ENCODE measurements at places on chromosomes 16 and 17.

- DNase-seq: peak; percentile 65
Observed at GRCh38 chr16:50467943-50468748, 80.0 kb upstream of the NKD1 start.

DNA sequence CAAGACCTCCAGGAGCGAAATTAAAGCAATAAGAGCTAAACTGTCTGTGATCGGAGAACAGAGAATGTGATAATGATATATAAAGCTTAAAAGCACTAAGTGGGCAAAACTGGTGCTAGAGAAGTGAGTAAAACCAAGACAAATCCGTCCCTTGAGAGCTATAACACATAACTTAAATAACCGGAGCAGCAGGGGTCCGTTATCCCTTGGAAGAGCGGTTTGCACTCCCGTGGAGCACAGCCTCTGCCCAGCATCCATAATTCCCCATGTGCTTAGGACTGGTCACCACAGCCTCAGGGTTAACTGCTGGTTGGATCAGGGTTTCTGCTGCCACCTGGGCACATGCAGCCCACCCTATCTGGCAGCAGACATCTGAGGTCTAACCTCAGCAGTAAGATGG is 489.0 kb downstream of the NPIPA7 start:
- no peak for DNase-seq

DNA sequence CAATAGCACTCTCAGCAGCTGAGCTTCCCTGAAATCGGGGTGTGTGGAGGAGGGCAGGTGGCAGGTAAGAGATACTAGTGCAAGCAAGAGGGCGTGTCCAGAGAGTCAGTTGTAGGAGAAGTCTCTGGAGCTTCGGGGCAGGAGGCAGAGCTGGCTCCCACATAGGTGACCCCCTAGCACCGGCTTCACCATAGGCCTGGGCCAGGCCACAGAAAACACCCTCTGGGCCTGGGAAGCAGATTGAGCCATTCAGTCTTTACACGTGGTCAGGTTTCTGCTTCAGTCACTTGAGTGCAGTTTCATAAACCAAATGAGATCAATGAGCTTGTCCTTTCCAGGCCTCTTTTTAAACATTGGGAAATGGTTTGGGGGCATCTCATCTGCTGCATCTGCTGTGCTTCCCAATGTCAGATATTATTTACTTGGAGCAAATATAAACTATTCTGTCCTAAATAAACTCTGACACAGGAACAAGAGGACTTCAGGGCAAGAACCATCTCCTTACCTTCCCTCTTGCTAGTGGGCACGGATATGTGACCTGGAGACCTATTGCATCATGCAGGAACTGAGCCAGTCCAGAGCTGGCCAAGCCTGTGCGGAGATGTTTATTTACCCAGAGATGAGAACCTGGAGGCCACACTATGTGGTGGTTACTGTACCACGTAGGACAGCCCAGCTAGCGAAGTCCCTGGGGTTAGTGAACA is 16.1 kb downstream of the CCR7 start:
- peak; percentile 74 for DNase-seq

GRCh38 chr16:67286441-67287235 is 7.3 kb downstream of the PLEKHG4 start:
- DNase-seq: no peak

DNA sequence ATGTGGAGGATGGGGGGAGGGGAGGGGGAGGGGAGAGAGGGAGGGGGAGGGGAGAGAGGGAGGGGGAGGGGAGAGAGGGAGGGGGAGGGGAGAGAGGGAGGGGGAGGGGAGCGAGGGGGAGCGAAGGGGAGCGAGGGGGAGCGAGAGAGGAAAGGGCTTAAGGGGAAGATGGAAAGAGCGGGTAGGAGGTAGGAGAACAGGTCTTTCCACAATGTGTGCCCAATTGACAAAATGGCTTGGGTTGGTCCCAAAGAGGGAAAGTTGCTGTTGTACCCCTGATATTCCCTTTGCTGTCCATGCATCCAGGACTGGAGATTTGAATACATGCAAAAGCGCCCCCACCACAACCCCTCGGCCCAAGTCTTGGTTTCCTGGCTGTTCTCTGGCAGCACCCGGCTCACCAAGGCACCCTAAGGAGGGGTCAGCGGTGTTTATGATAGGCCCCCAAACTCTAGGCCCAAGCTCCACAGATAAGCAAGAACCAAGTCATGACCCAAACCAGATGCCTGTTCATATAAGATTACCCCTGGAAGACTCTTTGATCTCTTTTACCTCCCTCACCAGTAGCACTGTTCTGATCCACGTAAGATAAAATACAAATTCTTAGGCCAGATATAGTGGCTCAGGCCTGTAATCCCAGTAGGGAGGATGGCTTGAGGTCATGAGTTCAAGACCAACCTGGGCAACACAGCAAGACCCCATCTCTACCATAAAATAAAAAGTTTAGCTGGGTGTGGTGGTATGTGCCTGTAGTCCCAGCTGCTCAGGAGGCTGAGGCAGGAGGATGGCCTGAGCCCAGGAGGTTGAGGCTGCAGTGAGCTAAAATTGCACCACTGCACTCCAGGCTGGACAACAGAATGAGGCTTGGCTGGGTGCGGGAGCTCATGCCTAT is 119.6 kb downstream of the ZFHX3 start:
- no peak for DNase-seq

DNA sequence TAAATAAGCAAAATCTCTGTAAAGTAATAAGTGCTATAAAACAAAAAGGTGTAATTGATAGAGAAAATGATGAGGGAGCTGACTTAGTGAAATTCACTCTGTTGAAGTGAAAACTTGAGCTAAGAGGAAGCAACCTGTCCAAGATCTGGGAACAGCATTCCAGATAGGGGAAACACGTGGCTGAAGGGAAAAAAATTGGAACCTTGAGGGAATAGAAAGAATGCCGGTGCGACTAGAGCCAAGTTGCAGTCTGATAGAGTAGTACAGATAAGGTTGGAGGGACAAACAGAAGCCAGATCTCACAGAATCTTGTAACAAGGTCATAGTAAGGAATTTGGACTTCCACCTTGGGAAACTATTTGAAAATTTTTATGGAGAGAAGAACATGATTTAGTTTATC is 623 bp upstream of the DDX52 start:
- no peak for DNase-seq

- no peak for DNase-seq
Observed at GRCh38 chr16:51834133-51834532, 683.1 kb upstream of the SALL1 start.

GRCh38 chr16:59148769-59149155 is 414.6 kb upstream of the GOT2 start:
- no peak for DNase-seq

- DNase-seq: no peak
Observed at GRCh38 chr17:72829883-72830282, 262.6 kb downstream of the SLC39A11 start.

DNA sequence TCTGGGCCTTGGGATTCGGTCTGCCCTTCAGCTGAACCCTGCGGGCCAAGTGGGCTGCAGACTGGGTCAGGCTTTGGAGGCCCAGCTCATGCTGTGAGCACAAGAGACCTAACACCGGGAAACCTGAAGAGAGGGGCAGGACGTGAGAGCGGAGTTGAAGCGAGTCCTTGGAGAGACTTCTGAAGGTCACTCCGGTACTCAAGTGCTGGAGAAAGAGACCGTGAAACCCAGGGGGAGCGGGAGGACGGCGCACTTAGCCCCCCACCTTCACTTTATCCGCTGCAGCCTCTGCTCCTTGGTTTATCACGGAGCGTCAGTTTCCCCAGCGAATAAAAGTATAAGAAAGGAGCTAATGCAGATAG is 361 bp downstream of the UQCRC2 start:
- DNase-seq: no peak

DNA sequence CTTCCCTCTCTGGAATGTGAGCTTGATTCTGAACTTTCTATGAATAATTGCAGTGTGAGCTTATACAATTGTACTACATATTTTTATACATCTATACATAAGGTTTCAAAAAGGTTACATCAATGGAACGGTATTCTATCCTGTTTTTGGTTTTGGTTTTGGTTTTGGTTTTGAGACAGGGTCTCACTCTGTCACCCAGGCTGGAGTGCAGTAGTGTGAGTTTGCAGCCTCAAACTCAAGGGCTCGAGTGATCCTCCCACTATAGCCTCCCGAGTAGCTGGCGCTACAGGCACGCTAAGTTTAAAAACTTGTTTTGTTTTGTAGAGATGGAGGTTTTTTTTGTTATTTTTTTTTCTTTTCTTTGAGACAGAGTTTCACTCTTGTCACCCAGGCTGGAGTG is 1.1 kb downstream of the CTRB1 start:
- no peak for DNase-seq

GRCh38 chr17:57154921-57155320 is 69.9 kb downstream of the AKAP1 start:
- no peak for DNase-seq

GRCh38 chr17:29590411-29591145 is 1.1 kb upstream of the GIT1 start:
- peak; percentile 76 for DNase-seq

DNA sequence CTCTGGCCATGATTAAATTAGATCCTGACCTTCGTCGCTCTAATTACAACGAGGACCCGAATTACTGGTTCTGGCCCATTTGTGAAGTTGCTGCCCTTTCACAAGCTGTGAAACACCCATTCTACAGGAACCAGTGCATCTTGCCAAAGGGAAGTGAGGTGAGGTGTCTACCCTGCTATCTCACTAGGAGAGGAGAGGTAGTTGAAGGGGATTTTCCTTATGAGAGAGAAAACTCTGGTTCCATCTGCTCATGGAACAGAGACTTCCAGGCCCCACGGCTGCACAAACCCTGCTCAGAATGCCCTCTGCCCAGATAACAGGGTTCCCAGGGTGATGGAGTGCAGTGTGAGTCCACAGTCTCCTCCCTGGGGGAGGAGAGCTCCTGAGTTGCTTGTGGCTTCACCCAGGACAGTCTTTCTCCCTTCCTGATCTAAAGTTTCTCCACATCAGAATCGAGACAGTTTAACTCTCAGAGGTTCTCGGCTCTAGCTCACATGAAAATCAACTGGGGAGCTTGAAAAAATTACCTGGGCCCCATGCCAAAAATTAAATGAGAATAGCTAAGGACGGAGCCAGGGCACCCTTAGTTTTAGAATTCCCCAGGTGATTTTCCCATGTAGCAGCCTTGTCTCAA is 7.8 kb upstream of the SSTR2 start:
- DNase-seq: no peak

GRCh38 chr16:58025351-58026138 is at the start of gene MMP15:
TSS of gene MMP15 (plus strand) at chr16:58025754. CDS start at chr16:58026351, 597 bp downstream.
- DNase-seq: peak; percentile 88

DNA sequence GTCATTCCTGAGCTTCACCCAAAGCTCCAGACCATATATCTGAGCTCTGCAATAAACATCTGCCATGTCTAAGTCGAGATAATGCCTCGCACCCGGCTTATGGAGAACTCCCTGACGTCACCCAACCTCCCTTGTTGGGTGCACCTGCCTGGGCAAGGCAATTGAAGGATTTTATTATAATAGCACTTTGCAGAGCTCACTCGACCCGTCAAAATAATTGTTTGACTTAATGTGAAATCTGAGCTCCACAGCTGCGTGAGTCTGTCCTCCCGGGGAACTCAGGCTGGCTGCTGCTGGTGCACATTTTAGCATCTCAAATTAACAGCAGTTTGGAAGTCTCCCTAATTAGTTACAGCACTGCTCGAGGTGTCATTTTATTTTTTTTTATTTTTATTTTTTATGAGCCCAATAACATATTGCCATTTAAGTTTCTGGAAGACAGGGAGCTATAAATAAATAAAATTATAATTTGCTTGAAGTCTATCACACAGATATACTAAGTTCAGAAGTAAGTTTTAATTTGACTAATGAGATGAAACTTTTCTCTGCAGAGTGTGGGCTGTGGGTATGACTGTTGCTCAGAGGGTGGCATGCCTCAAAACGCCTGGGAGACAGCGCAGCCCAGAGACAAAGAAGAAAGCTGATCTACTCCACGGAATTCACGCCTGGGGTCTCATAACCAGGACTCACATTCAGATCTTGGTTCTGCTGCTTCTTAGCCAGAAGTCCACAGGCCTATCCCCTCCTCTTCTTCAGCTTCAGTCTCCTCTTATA is 401.4 kb upstream of the C16orf82 start:
- DNase-seq: no peak

- no peak for DNase-seq
Observed at GRCh38 chr17:19440421-19440820, 29.4 kb downstream of the RNF112 start.

DNA sequence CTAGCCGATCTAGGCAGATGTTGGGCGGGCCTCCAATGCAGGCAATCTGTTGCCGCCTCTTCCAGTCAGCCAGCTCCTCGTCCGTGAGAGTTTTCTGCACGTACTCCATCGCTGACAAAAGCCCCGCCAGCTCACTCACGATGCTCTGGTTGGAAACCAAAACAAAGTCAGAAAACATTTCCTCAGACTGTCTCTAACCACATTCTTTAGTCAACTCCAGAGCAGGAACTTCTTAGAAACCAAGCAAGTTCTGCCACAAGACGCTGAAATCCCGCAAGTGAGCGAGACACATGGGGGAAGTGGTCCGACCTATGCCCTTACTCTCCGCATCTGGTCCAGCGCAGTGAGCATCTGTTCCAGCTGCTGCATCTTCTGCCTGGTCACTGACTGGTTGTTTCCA is 49.1 kb downstream of the STAT5A start:
- peak; percentile 79 for DNase-seq

GRCh38 chr16:56328276-56329022 is 96.9 kb downstream of the AMFR start:
- DNase-seq: no peak

DNA sequence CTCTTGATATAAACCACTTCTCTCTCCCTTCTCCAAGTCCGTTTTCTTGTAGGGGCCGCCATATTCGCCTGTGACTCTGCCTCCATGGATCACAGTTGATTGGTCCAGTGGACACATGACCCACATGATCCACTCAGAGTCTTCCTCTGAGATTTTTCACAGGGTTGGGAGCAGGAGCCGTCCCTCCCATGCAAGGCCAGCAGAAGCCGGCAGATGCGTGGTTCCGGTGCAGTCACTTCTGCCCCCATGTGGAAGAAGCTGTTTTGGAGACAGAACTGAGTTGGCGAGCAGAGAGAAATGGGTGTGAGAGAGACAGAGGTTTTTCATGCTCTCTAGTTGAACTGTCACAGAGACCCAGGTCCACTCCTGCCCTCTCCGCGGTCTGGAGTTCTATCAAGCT is 83.3 kb downstream of the C16orf95 start:
- no peak for DNase-seq

DNA sequence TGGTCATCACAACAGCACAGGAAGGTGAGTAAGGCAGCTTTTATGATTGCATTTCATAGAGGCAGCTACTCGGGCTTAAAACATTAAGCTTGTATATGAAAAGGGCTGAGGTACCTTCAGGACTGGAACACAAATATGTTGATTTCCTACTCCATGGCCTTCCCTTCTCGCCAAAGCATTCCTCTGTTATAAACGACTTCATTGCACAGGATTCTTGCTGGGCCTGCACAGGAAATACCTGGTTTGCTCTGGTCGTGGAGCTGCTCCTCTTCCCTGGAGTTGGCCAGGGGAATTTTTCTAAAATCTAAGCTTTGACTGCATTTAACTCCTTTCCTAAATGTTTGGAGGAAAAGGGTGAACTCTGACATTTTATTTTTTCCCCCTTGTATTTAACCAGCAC is 49.0 kb downstream of the CHD9 start:
- no peak for DNase-seq
